ENCODE measurements at places on chromosomes 1 and 21. TPM values are rescaled to one million over a fixed set of nuclear protein-coding genes. Genes with fewer than 3 reads are reported as not detected.

BOLA1 gene
- 13.9 TPM for total RNA-seq

DNA sequence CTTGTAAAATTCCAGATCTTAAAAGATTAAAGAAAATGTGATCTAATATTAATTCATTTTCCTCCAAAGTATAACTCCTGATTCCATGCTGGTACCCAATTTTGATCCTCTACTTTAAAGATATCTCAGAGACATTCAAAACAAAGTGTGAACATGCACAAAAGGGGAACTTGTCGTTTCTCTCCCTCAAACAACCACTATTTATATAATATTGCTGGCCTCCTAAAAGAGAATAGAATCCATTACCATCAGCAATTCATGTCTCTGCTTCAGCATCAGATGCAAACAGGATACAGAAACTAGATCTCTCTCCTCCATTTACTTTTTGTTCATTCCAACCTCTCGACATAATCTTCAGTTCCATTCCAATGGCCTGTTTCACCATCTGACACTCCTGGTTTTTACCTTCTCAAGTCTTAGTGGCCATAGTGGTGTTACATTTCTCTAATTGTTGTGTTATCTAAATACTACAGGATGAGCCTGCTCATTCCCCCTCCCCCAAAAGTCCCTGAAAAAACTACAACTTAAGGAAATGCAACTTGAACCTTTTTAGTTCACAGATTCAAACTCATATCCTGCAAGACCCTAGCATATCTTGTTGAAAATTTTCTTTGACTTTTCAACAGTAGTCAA lies 4.1 kb downstream of the NRIP1 start:
- no peak overlapping the region for H3K27ac ChIP-seq
- peaks cover 50% of the 10 kb centered on the region for H3K4me1 ChIP-seq
- no peak for DNase-seq
- H3K36me3 ChIP-seq = no peaks in the 10 kb centered on the region

TRIM58 gene
- 0.50 TPM for total RNA-seq

TFF3 gene
- not detected for total RNA-seq

Data from natural killer cell treated with Interleukin-12 subunit alpha and Interleukin-12 subunit beta and Interleukin-15 and Interleukin-18, amount 100 ng/mL, for 72 hours (primary cell).